ENCODE measurements at places on chromosomes 11 and 22.

GRCh38 chr11:131737357-131737756 lies 366.9 kb downstream of the NTM start:
- no peak for DNase-seq

- DNase-seq, result no peak
Measured at GRCh38 chr11:104858882-104859775, 39.1 kb downstream of the CASP12 start.

- no peak for DNase-seq
Measured at GRCh38 chr11:109383306-109383705, 38.7 kb upstream of the C11orf87 start.

- no peak for DNase-seq
Measured at GRCh38 chr22:22821340-22821739, 66.3 kb upstream of the IGLL5 start.

GRCh38 chr11:68936358-68936636 lies 32.6 kb downstream of the IGHMBP2 start:
- DNase-seq, result no peak

DNA sequence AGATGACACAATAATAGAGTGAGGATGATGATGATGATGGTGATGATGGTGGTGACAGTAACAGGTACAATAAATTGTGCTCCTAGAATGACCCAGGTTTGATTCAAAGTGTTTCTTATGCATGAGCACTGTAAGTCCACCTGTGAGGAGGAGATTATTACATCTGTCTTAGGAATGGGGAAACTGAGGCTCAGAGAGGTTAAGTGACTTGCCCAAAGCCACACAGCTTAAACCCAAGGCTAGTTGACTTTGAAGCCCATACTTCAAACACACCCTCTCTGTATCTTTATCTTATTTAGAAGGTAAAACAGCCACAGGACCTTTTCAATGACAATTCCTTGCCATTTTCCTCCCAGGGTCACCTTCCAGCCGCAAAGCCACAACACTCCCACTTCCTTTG lies 88.9 kb downstream of the MIAT start:
- no peak for DNase-seq

DNA sequence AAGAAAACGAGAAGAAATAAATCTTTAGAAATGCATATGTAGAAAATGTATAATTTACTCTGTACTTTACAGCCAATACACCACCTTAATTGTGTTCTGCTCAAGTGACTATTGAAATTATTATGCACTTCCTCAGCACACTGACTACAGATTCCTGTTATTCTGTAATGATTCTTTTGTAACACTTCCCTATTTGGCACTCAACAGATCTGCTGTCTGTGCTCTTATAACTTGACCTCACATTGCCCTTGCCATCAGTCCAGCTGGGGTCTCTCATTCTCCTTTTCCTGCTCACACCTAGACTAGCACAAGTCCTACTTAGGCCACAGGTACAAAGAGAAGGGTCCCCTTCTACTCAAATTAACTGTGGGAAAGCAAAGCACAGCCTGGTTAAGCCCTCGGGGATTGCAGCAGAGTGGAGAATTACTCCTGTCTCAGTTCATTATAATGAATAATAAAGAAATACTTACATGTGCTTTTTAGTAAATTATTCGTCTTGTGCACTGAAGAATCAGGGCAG lies 860.4 kb downstream of the OPCML start:
- DNase-seq, result no peak

DNA sequence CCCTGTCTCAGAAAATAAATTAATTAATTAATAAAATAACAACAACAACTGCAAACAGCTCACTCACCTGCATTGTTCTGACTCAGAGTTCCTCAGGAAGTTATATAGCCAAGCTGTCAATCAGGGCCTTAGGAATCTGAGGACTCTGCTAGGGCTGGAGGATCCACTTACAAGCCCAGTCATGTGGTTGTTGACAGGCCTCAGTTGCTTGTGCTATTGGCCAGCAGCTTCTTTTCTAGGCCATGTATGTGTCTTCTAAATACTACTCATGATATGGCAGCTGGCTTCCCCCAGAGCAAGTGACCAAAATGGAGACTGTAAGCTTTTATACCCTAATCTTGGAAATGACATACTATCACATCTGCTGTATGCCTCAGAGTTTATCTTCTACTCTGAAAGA lies 20.8 kb upstream of the ATP5MG start:
- DNase-seq, result no peak

GRCh38 chr22:25482868-25483639 lies 81.4 kb upstream of the GRK3 start:
- no peak for DNase-seq

- DNase-seq, result peak; percentile 69
Measured at GRCh38 chr11:32088117-32088941, 2.5 kb upstream of the RCN1 start.

GRCh38 chr11:45652781-45653180 lies 12.6 kb downstream of the CHST1 start:
- no peak for DNase-seq

DNA sequence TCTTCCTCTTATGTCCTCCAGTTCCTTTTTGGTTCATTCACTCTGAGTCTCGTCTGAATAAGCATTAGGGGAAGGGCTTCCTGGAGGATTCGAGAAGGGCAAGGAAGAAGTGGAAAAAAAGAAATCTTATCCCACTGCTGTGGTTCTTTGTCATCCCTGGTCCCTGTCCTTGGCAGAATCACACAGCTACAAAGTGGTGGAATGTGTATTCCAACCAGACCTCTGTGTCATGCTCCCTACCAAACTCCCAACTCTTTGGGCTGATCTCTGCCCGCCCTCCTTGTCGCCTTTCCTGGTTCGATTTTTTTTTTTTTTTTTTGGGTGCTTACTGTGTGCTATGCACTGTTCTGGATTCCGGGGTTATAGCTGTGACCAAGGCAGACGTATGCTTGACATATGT lies 61.0 kb downstream of the TEAD1 start:
- DNase-seq, result no peak

DNA sequence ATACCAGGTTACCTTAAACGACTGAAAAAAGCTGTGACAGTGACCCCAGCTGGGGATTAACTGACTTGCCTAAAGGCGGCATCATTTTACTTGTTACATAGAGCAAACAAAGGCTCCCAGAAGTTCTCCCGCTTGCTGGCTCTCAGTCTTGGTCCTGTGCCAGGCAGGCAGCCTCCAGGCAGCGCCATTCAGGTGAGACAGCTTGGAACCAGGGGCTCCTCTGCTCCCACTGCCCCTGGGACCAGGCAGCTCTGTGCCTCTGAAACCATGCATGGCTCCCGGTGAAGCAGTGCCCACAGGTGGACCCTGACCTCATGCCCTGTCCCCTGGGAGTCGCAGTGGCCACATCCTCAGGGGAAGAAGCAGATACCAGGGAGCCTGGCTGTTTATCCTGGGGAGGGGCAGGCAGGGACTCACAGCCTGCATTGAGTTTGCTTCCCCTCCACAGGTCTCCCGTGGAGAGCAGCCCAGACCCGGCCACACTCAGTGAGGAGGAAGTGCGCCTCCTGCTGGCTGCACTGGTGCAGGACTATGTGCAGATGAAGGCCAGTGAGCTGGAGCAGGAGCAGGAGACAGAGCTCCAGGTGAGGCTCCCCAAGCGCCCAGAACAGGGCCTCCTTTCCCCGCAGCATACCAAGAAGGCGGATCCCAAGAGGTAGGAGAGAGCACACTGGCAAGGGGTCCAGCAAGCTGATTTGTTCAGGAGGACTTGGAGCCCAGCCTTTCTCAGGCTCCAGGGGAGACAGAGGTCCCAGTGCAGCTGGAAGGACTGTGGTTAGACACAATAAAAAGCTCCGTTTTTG lies 15.6 kb upstream of the CYP2R1 start:
- no peak for DNase-seq

GRCh38 chr11:96185220-96185768 lies 157.7 kb downstream of the MAML2 start:
- no peak for DNase-seq

DNA sequence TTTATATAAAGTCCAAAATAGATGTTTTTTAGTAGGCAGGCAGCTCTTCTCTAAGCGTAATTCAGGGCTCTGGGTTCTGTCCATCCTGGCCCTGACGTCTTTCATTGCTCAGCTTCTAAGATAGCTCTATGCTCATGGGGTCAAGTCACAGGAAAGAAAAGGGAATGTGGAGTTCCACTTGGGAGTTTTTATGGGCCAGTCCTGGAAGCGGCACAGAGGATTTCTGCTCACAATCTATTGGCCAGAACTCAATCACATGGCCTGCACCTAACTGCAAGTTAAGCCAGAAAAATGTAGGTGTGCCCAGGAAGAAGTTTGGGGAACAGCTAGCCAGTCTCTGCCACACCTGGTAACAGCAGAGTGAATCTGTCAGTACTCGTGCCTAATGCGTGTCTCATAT lies 7.4 kb upstream of the ZBTB16 start:
- DNase-seq, result no peak

DNA sequence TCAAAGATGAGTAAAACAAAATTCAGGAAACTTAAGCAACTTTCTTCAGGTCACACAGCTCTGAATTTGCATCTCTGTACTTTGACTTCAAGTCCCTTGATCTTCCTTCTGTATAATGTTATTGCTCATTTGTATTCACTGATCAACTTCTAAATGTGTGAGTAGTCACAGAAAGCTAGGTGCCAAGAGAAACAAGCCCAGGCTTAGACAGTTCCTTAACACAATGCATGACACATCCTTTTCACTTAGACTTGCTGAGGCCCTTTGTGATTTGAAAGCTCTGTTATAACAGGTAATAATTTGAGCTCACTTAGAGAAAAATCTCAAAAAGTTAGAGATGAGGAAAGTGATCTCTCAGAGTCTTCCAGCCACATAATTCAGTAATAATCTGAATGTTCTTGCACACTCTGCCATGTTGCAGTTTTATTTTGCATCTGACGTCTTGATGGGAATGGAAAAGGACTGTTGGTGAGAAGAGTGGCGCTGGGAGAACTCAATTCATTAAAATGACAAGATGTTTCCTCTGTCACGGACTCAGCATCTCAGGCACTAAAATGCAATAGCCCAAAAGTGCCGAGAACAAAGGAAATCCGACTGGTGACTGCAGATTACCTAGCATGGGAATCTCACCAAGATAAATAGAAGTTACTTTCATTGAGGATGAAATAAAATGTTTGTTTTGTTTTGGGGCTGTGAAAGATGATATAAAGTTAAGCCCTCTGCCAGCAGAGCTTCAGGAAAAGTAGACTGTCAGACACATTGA lies 665.3 kb downstream of the OPCML start:
- no peak for DNase-seq

DNA sequence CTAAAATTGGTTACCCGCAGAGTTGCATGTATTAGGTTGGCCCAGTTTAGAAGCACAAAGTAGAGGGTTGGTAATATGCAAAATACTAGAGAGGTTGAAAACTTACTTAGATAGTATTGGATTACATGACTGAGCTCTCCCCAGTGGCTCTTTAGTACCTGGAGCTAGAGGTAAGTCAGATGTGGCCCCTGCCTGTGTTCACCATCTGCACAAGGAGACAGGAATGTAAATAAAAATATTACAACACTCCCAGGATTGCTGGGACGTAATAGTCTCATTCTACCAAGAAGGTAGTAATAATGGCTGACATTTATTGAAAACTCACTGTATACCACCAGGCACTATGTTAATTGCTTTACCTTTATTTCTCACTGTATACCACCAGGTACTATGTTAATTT lies 129.6 kb downstream of the SLC17A6 start:
- no peak for DNase-seq

DNA sequence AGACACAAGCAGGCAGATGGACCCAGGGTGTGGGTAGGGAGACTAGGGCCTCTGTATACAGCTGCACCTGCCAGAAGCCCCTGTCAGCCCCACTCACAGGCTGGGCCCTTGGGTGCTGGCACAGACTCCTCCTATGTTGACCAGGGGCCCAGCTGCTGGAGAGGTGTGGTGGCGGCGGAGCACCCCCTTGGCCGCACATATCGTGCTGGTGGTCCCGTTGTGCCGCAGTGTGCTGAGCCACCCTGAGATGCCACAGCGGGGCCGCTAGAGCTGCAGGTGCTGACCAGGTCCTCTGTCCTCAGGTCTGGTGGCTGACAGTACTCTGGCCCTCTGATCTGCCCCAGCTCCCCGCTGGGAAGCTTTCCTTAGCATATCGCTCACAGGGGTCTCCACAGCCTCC lies 30.2 kb upstream of the B3GAT1 start:
- DNase-seq, result no peak

DNA sequence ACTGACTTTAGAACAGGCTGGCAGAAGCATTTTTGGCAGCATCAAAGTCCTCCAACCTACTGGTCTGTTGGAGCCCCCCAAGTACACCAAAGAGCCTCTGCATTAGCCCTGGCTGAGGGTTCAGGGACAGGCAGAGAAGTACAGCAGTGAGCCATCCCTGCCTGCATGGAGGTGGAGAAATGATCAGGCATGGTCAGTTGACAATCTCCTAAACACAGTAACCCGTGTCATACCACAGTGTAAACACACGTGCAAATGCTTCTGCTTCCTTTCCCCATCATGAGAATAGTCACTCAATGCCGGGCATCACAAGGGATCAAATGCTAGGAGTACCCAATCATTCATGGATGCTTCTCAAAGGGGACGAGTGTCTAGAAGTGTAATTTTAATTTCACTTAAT lies 8.2 kb downstream of the SERPIND1 start:
- DNase-seq, result no peak

DNA sequence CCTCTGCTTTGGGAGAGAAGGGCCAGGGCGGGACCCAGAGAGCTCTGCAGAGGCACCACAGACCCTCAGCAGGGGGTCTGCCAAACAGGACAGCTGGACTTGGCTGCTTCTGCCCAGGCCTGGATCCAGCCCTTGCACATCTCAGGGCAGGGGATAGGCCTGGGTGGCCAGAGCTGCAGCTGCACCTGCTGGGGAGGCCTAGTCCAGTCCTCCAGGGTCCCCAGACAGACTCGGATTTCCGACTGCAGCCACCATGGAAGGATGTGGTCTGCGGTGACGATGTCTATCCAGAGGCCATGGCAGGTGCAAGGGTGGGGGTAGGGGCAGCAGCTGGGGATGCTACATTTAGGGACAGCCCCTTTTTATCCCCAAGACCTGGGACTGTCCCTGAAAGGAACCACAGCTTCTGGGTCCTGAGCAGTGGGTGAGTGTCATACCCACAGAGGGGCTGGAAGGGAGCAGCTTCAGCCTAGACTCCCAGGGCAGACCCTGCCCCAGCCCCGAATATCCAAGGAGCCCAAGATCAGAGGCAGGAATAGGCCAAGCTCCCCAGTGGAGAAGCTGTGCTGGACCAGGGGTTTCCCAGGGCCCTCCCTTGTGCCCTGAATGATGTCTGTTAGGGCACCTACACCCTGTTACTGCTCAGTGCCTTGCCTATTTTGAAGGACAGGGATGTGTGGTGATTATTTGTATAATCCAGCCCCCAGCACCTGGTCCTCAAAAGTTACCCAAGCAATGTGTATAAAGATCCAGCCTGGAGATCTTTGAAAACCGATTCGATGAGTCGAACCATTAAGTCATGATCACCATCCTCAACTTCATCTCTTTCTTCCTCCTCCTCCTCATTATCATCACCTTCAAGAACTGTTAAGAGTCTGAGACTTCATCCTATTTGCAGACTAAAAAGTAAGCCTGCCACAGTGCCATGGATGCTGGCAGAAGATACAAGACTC lies 2.5 kb upstream of the IGLL5 start:
- DNase-seq, result no peak

- no peak for DNase-seq
Measured at GRCh38 chr22:46707827-46708570, 30.1 kb downstream of the CERK start.

- no peak for DNase-seq
Measured at GRCh38 chr11:67999201-67999629, 4.7 kb downstream of the UNC93B1 start.

Measured in smooth muscle cell of the brain vasculature (primary cell).